Thoracic aorta (tissue), 2 donors: ENCODE measurements at places on chromosomes 11 and 22. TPM values are rescaled to one million over a fixed set of nuclear protein-coding genes. Genes with fewer than 3 reads are reported as not detected.
A peak's percentile ranks its signal among the peaks of the same experiment; 100 is the strongest.

Gene SCN3B
- total RNA-seq, result not detected

- no peak for DNase-seq
- no peaks in the 10 kb centered on the region for H3K4me1 ChIP-seq
- H3K27me3 ChIP-seq, result no peaks in the 10 kb centered on the region
- H3K4me3 ChIP-seq, result no peak overlapping the region
Measured at GRCh38 chr11:1031121-1031899, 5.2 kb downstream of the MUC6 start.

- H3K4me1 ChIP-seq, result no peaks in the 10 kb centered on the region
- no peak overlapping the region for H3K27ac ChIP-seq
- H3K4me3 ChIP-seq, result no peak overlapping the region
Measured at GRCh38 chr22:29692327-29692640, 27.5 kb upstream of the CABP7 start.

- no peaks in the 10 kb centered on the region for H3K4me1 ChIP-seq
- no peak overlapping the region for H3K4me3 ChIP-seq
- H3K27me3 ChIP-seq, result no peaks in the 10 kb centered on the region
- H3K27ac ChIP-seq, result peak overlapping the region; percentile 22
- no peaks in the 10 kb centered on the region for H3K36me3 ChIP-seq
- no peak for DNase-seq
Measured at GRCh38 chr22:19801340-19802000, 40.9 kb downstream of the TBX1 start.

- H3K4me3 ChIP-seq, result peak overlapping the region; percentile 62
- H3K27ac ChIP-seq, result peak overlapping the region; percentile 68
- peaks cover 15% of the 10 kb centered on the region for H3K4me1 ChIP-seq
- no peak for DNase-seq
Measured at GRCh38 chr22:43289976-43290721, 53.0 kb downstream of the SCUBE1 start.

Gene LSP1
- total RNA-seq, result 40.5 TPM

- DNase-seq, result no peak
- no peaks in the 10 kb centered on the region for H3K4me1 ChIP-seq
- H3K27me3 ChIP-seq, result no peaks in the 10 kb centered on the region
- no peak overlapping the region for H3K4me3 ChIP-seq
- H3K36me3 ChIP-seq, result no peaks in the 10 kb centered on the region
Measured at GRCh38 chr11:18768472-18768901, 23.1 kb downstream of the PTPN5 start.

Gene IL18
- total RNA-seq, result 12.3 TPM

Gene CNGA4
- not detected for total RNA-seq

Gene ZNF280B
- total RNA-seq, result not detected

Gene NAALADL1
- total RNA-seq, result 47.1 TPM

- H3K27ac ChIP-seq, result no peak overlapping the region
- DNase-seq, result no peak
- H3K36me3 ChIP-seq, result no peaks in the 10 kb centered on the region
- no peaks in the 10 kb centered on the region for H3K27me3 ChIP-seq
- no peaks in the 10 kb centered on the region for H3K4me1 ChIP-seq
Measured at GRCh38 chr22:40898850-40899357, 37.0 kb upstream of the DNAJB7 start.

Gene PANX3
- total RNA-seq, result not detected

Gene ELMOD1
- not detected for total RNA-seq

DNA sequence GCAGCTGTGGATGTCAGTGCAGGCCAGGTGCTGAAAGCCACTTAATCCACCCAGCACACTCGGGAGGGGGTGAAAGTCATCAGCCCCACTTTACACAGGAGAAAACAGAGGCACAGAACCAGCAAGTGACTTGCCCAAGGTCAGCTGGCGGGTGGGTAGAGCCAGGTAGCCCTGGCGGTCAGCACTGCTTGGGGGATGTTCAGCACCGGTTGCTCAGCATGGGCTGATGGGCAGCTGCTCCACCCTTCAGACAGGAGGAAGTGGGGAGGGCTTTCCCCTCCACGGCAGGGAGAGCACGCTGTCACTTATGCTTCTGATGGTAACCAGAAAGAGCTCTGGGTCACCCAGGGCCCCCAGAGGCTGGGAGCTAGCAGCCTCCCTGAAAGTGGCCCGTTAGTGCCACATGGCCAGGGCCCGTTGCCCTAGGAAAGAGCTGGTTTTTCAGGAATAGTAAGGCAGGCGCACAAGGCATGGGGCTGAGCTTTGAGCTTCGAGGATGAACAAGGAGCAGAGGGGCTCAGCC, 417.9 kb downstream of the CTTN start:
- no peaks in the 10 kb centered on the region for H3K27me3 ChIP-seq
- no peaks in the 10 kb centered on the region for H3K4me1 ChIP-seq
- DNase-seq, result no peak
- H3K36me3 ChIP-seq, result no peaks in the 10 kb centered on the region

DNA sequence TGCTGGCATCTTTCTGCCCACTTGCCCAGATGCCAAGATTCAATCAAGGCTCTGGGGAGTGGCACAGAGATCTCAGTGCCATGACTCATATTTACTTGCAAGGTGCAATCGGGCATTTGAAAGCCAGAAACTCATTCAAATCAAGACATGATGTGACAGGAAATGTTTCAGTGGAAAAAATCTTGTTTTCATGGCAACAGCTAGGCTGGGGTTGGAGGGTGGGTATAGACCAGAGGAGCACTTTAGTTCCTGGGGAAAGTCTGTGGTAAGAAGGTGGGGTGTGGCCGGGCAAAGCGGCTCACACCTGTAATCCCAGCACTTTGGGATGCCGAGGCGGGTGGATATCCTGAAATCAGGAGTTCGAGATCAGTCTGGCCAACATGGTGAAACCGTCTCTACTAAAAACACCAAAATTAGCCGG, 1.2 kb downstream of the MAJIN start:
- DNase-seq, result no peak
- no peak overlapping the region for H3K27ac ChIP-seq
- no peaks in the 10 kb centered on the region for H3K36me3 ChIP-seq
- H3K4me3 ChIP-seq, result no peak overlapping the region

GRCh38 chr11:92384358-92384757, 159.7 kb downstream of the FAT3 start:
- H3K27ac ChIP-seq, result no peak overlapping the region
- no peak overlapping the region for H3K4me3 ChIP-seq
- peaks cover 21% of the 10 kb centered on the region for H3K4me1 ChIP-seq
- no peaks in the 10 kb centered on the region for H3K27me3 ChIP-seq
- no peaks in the 10 kb centered on the region for H3K36me3 ChIP-seq
- DNase-seq, result no peak

DNA sequence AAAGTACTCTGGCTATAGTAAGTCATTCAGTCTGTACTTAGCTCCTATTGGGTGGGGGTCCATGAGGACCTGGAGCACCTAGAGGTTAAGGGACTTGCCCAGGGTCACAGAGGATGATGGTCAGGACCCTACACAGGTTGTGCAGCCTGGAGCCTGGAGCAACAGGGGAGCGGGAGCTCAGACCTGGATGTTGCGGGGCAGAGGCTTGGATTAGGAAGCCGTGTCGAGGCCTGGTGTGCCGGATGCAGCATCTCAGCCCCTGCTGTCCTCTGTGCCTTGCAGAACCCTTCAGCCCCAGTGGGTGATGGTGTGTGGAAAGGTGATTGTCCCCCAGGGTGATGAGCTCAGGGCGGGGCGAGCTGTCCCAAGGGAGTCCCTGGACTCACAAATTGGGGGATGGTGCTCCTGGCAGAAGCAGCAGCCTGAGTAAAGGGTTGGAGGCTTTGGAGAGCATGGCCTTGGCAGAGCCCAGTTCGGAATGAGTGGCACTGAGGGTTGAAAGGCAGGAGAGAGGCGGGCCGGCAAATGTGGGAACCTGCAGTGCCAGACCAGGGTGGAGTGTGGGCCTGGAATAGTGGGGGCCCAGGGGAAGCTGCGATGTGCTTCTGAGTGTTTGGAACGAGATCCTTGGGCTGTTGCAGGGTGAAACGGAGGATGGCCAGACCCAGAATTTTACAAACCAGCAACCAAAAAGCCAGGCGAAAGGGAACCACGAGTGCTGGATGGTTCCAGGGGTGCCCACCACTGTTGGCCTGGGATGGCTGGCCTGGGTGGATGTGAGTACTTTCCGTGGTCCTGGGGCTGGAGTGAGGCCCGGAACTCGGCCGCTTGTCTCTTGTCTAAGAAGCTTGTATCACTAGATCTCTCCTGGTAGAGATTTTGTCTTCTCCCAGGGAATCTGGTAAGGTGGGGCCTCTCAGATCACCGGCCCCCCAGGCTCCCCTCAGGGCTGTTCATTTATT, 2.9 kb downstream of the TPCN2 start:
- no peak for DNase-seq
- peak overlapping the region; percentile 6 for H3K27ac ChIP-seq
- H3K4me1 ChIP-seq, result peaks cover 17% of the 10 kb centered on the region
- no peaks in the 10 kb centered on the region for H3K27me3 ChIP-seq
- no peaks in the 10 kb centered on the region for H3K36me3 ChIP-seq

DNA sequence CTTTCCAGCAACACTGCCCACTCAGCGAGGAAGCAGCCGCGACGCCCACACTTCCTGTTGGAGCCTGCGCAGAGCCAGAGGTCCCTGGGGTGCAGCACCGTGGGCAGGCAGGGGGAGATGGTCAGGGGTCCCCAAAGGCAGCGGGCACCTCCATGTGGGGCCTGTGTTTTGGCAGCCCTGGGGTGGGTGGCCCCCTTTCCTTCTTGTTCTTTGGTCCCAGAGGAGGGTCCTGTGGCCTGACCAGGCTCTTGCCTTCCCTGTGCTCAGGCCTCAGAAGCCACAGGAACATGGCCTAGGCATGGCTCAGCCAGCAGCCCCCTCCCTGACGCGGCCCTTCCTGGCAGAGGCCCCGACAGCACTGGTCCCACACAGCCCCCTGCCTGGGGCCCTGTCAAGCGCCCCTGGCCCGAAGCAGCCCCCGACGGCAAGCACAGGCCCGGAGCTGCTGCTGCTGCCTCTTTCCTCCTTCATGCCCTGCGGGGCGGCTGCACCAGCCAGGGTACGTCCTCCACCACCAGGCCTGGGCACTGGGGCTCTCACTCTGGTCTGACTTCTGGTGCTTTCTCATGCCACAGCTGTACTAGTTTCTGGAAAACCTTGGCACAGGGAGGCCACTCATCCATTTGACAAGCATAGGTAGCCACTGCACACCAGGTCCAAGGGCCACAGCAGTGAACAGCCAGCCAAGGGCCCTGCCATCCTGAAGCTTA, 47.1 kb downstream of the PISD start:
- H3K4me1 ChIP-seq, result no peaks in the 10 kb centered on the region
- H3K27ac ChIP-seq, result no peak overlapping the region
- H3K27me3 ChIP-seq, result no peaks in the 10 kb centered on the region
- no peak for DNase-seq
- peaks cover 27% of the 10 kb centered on the region for H3K36me3 ChIP-seq
- H3K4me3 ChIP-seq, result no peak overlapping the region

DNA sequence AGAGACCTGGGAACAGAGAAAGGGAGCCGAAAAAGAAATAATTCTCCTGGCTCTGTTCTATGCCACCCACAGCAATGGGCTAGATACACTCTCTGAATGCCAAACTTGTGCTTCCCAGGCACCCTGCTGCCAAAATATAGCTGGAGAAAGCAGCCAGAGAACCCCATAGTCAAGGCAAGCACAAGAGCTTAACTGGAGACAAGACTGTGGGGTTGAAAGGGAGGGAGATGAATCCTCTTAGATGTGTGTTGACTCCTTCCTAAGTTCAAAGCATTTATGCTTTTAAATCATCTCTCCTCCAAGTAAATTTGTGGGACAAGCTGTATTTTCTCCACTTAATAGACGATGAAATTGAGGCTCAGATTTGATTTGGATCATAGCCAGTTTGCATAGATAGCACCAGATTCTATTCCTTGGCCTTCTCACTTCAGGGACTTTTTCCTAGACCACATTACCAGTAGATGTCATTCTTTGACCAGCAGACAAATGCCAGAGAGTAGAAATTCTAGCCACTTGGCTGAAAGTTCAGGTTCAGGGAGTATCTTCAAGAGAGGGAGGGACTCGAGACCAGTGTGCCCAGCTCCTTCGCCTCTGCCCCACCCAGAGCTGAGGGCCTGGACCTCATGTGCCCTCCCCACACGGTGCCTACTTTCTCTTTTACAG, 16.5 kb upstream of the ETS1 start:
- no peak overlapping the region for H3K27ac ChIP-seq
- no peaks in the 10 kb centered on the region for H3K27me3 ChIP-seq
- DNase-seq, result no peak
- H3K4me1 ChIP-seq, result no peaks in the 10 kb centered on the region
- H3K36me3 ChIP-seq, result no peaks in the 10 kb centered on the region
- H3K4me3 ChIP-seq, result no peak overlapping the region

DNA sequence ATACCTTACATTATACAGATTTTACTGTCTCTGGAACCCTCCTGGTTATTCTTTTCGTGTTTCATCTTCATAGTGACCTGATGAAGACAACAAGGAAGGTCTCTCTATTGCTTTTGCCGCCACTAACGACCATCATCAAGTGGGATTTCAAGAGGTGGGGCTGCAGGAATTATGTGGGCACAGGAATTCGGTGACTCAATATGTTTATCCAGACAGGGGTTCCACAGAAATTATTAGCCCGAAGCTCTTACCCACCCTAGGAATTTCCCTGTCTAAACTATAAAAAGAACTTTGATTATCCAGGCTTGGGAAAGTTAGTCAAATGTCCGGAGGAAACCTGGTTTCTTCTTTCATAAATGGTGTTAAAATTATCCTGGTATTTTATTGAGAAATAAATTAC, 566.8 kb upstream of the TENM4 start:
- H3K4me3 ChIP-seq, result no peak overlapping the region
- no peaks in the 10 kb centered on the region for H3K27me3 ChIP-seq
- no peaks in the 10 kb centered on the region for H3K4me1 ChIP-seq
- DNase-seq, result no peak
- H3K27ac ChIP-seq, result no peak overlapping the region
